Esophagus squamous epithelium (tissue), 5 donors: ENCODE measurements at places on chromosomes 2 and 18.

GRCh38 chr2:31467426-31467825 lies 52.9 kb upstream of the XDH start:
- H3K4me1 ChIP-seq = no peaks in the 10 kb centered on the region
- no peak overlapping the region for H3K4me3 ChIP-seq
- DNase-seq = no peak

DNA sequence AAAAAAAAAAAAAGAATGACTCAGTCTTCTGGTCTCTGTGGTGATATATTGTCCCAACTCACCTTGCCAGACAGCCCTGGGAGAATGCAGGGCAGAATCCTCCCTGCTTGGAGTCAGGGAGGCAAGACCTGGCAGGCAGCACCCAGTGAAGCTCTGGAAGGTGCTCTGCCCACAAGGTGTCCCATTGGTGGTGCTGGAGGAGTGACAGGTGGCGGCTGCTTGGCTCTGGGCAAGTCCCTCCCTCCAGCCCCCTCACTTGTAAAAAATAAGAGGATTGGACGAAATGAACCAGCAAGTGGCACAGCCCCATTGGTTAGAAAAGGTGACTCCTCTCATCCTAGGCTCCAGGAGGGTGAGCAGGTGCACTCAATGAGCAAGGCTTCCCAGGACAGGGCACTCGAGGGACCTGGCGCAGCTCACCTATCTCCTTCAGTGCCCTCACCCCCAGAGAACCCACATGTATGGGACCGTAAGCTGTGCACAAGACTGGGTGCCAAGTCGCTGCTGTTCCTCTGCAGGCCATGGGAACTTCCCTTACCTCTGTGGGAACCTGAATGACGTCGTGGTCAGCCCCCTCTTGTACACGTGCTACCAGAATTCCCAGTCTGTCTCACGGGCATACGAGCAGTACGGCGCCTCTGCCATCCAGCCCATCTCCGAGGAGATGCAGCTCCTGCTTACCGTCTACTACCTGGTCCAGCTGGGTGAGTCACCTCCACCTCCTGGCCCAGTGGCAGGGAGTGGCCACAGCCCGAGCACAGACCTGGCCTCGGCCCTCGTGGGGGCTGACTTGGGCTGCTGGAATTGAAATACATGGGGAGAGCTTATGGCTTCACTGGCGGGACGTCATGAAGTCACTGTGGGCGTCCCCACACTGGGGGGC lies 54.6 kb downstream of the GREB1 start:
- H3K27ac ChIP-seq = no peak overlapping the region
- no peak for DNase-seq
- no peaks in the 10 kb centered on the region for H3K27me3 ChIP-seq
- H3K4me1 ChIP-seq = no peaks in the 10 kb centered on the region
- no peak overlapping the region for H3K4me3 ChIP-seq

GRCh38 chr18:48342125-48342524 lies 67.1 kb downstream of the ZBTB7C start:
- no peaks in the 10 kb centered on the region for H3K36me3 ChIP-seq
- no peaks in the 10 kb centered on the region for H3K4me1 ChIP-seq
- no peak for DNase-seq
- no peak overlapping the region for H3K4me3 ChIP-seq

DNA sequence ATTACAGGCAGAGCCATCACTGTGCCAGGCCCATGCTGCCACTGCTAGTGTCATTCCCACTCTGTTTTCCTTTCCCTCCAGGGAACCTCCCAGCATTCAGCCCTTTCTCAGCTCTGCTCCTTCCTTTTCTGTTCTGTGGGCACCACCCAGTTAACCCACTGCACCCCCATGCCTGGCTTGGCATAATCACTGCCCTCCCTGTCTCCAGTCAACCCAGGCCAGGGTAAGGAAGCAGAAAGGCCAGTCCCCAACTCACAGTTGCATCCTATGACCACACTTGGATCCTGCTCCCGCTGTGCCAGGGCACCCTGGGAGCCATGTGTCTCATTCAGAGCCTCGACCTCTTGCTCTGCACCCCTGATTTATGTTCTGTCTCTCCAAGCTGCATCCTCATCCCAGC lies 32.2 kb downstream of the DPYSL5 start:
- H3K4me3 ChIP-seq = no peak overlapping the region
- H3K4me1 ChIP-seq = no peaks in the 10 kb centered on the region
- DNase-seq = no peak
- H3K27me3 ChIP-seq = no peaks in the 10 kb centered on the region
- no peak overlapping the region for H3K27ac ChIP-seq

DNA sequence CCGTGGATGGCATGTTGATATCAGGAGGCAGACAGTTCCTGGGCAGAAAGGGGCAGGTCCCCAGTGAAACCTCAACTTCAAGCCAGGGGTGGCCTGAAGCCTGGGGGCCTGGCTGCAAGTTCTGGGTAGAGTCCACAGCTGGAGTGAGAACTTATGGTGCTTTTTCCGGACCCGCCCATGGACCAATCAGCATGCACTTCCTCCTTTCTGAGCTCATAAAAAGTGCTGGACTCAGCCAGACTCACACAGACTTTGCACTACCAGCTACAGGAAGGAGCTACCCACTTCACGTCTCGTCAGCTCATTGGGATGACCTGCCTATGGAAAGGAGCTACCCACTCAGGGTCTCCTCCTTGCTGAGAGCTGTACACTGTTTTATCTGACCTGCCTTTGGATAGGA lies 183.1 kb upstream of the MC4R start:
- DNase-seq = no peak
- no peaks in the 10 kb centered on the region for H3K36me3 ChIP-seq
- no peak overlapping the region for H3K27ac ChIP-seq

DNA sequence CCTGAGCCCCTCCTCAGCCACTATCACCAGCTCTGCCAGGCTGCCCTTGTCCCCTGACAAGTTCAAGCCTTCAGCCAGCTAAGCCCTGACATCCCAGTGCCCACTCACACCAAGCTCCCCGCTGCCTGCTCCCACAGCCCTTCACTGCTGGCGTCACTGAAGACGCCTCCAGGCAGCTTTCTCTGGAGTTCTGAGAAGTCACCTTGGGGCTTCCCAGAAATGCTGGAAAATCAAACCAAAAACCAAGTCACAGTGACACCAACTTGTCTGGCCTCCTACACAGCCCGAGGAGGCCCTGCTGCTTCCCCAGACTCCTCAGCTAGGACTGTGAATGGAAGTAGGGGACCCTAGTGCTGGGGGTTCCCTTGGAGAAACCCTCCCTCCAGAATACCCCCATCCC lies 2.2 kb upstream of the TNS1 start:
- H3K27me3 ChIP-seq = no peaks in the 10 kb centered on the region
- H3K4me1 ChIP-seq = peaks cover 60% of the 10 kb centered on the region
- no peaks in the 10 kb centered on the region for H3K36me3 ChIP-seq
- peak overlapping the region; percentile 79 for H3K27ac ChIP-seq
- no peak overlapping the region for H3K4me3 ChIP-seq

GRCh38 chr2:64606479-64607363 lies 47.0 kb downstream of the SERTAD2 start:
- no peaks in the 10 kb centered on the region for H3K36me3 ChIP-seq
- peak overlapping the region; percentile 44 for H3K4me3 ChIP-seq
- no peaks in the 10 kb centered on the region for H3K27me3 ChIP-seq
- peaks cover 58% of the 10 kb centered on the region for H3K4me1 ChIP-seq
- peak; percentile 61 for DNase-seq

DNA sequence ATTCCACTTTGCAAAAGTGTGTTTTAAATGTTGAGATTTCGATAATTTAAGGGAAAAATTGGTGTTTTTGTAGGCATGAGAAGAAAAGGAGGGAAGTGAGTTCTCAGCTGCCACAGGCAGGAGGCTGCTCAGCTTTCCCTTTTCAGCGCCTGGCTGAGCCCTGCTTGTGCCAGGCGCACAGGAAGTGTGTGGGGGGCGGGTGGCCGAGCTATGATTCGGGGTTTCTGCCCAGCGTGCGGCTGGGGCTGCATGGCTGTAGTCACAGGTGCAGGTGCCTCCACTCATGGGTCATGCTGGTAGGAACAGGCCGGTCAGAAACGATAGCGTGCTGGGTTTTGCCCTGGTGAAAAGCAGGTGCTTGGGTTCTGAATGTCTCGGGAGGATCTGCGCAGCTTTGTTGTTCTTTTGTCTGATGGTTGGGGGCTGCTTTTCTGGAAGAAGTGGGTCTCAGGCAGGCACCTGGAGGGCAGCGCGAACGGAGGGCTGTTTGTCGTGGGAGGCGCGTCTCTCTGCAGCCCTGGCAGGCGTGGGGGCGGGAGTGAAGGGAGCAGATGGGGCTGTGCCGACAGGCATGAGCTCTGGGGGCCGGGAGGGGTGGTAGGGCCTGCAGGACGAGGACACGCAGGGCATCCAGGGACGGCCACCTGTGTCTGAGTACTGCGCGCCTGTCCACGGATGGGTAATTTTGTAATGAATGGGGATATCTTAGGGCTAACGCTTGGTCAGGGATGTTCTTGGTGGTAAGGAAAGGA lies 2.1 kb downstream of the KCNG2 start:
- H3K27ac ChIP-seq = no peak overlapping the region
- peaks cover 20% of the 10 kb centered on the region for H3K4me1 ChIP-seq
- peaks cover 11% of the 10 kb centered on the region for H3K27me3 ChIP-seq
- no peak overlapping the region for H3K4me3 ChIP-seq

- peaks cover 54% of the 10 kb centered on the region for H3K4me1 ChIP-seq
- H3K27me3 ChIP-seq = no peaks in the 10 kb centered on the region
- no peak overlapping the region for H3K4me3 ChIP-seq
- no peaks in the 10 kb centered on the region for H3K36me3 ChIP-seq
- no peak overlapping the region for H3K27ac ChIP-seq
These were observed 52.1 kb downstream of the CYRIA start for GRCh38 chr2:16613539-16614011.

GRCh38 chr18:74184875-74185274 lies 36.6 kb downstream of the TIMM21 start:
- H3K4me1 ChIP-seq = peaks cover 10% of the 10 kb centered on the region
- no peak overlapping the region for H3K27ac ChIP-seq
- H3K27me3 ChIP-seq = peaks cover 31% of the 10 kb centered on the region
- no peak overlapping the region for H3K4me3 ChIP-seq
- no peaks in the 10 kb centered on the region for H3K36me3 ChIP-seq

DNA sequence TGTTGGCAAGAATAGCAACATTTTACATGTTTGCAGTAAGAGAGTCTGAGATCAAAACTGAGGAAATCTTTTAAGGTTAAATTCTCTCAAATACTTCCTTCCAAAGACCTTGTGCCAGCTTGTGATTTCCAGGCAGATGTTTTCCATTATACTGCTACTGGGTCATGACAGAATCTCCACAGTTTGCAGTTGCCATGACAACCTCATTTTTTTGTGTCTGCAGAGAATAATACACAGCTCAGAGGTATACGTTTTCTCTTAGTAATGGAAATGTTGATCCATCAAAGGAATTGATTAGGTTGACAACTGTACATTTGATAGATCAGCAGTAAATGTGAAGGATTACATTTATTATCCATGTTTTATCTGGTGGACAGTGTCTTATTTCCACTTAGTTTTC lies 29.1 kb upstream of the CSRNP3 start:
- H3K27ac ChIP-seq = no peak overlapping the region
- no peak for DNase-seq
- no peaks in the 10 kb centered on the region for H3K27me3 ChIP-seq
- no peak overlapping the region for H3K4me3 ChIP-seq
- no peaks in the 10 kb centered on the region for H3K4me1 ChIP-seq
- H3K36me3 ChIP-seq = no peaks in the 10 kb centered on the region

GRCh38 chr2:186440506-186440905 lies 45.6 kb upstream of the ZC3H15 start:
- no peak overlapping the region for H3K27ac ChIP-seq
- H3K27me3 ChIP-seq = no peaks in the 10 kb centered on the region
- DNase-seq = no peak

- H3K4me3 ChIP-seq = no peak overlapping the region
- DNase-seq = no peak
- no peaks in the 10 kb centered on the region for H3K4me1 ChIP-seq
- H3K36me3 ChIP-seq = no peaks in the 10 kb centered on the region
- H3K27me3 ChIP-seq = no peaks in the 10 kb centered on the region
These were observed 665.4 kb downstream of the BCL11A start for GRCh38 chr2:59888015-59888414.

DNA sequence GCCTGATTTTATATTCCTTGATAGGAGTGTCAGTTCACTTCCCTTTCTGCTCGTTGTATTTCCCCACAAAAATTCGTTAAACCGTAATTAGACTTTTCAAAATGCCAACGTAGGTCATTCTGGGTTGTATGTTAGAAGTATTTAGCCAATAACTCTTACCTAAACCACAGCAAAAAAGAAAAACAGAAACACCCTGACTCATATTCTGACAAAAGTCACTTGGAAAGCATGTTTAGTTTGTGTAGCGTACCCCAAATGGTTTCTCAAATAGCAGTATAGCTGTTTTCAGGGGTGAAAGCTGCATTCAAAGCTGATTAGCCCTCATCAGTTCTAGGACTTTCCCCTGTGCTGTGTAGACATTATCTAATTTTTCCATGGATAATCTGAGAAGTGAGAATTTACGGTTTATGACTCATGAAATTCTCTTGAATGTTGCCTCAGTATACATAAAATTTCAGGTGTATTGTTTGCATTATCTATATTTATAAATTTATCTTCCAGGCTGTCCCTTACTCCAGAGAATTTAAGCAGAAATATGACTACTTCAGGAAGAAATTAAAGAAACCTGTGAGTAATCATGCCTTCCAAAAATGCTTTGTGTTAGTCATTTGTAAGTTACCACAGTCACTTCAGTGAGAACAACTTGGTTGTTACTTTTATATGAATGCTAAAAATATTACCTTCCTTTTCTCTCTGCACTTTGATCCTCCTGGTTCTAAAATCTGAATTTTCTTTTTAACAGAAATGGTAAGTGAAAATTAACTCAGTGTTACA lies 264.9 kb downstream of the ALPK2 start:
- H3K36me3 ChIP-seq = no peaks in the 10 kb centered on the region
- DNase-seq = no peak
- H3K4me1 ChIP-seq = no peaks in the 10 kb centered on the region

GRCh38 chr2:135985826-135986393 lies 484 bp upstream of the DARS1 start:
- peak overlapping the region; percentile 80 for H3K4me3 ChIP-seq
- no peaks in the 10 kb centered on the region for H3K27me3 ChIP-seq
- no peak for DNase-seq
- H3K36me3 ChIP-seq = no peaks in the 10 kb centered on the region
- H3K4me1 ChIP-seq = no peaks in the 10 kb centered on the region

- no peak overlapping the region for H3K4me3 ChIP-seq
- H3K27me3 ChIP-seq = no peaks in the 10 kb centered on the region
- H3K4me1 ChIP-seq = peaks cover 13% of the 10 kb centered on the region
- no peak overlapping the region for H3K27ac ChIP-seq
- no peak for DNase-seq
- no peaks in the 10 kb centered on the region for H3K36me3 ChIP-seq
These were observed 92.4 kb downstream of the PLB1 start for GRCh38 chr2:28588292-28588670.

GRCh38 chr2:233000886-233001750 lies 11.9 kb downstream of the NGEF start:
- no peak overlapping the region for H3K27ac ChIP-seq
- H3K4me1 ChIP-seq = no peaks in the 10 kb centered on the region
- no peaks in the 10 kb centered on the region for H3K36me3 ChIP-seq
- H3K4me3 ChIP-seq = no peak overlapping the region
- no peak for DNase-seq
